ENCODE measurements at places on chromosomes 6 and 20.

- no peak for DNase-seq
These were observed 18.4 kb upstream of the RPN2 start for GRCh38 chr20:37160683-37161082.

DNA sequence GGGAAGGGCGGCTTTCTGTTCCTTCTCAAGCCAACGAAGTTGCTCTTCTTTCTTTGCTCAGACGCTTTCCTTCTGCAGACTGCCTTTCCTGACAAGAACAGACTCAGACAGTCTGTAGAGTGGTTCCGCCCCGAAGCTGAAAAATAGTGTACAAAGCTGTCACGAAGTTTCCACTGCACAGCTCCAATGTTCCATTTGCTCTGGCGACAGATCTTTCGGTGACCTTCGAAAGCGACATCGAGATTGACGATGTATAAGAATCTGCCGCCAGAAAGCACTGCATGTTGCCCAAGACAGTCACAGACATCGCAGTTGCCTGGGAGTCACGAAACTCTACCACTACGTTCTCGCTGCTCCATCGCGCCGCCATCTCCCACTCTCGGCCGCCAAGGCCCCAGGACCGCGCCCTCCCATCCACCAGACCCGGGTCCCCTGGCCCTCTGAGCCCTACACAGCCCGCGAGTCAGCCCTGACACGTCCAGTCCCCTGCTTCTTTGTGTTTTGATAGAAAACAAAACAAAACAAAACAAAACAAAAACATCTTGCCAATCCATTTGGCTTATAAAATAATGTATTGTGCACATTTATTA is 42.1 kb upstream of the ZNF184 start:
- no peak for DNase-seq

DNA sequence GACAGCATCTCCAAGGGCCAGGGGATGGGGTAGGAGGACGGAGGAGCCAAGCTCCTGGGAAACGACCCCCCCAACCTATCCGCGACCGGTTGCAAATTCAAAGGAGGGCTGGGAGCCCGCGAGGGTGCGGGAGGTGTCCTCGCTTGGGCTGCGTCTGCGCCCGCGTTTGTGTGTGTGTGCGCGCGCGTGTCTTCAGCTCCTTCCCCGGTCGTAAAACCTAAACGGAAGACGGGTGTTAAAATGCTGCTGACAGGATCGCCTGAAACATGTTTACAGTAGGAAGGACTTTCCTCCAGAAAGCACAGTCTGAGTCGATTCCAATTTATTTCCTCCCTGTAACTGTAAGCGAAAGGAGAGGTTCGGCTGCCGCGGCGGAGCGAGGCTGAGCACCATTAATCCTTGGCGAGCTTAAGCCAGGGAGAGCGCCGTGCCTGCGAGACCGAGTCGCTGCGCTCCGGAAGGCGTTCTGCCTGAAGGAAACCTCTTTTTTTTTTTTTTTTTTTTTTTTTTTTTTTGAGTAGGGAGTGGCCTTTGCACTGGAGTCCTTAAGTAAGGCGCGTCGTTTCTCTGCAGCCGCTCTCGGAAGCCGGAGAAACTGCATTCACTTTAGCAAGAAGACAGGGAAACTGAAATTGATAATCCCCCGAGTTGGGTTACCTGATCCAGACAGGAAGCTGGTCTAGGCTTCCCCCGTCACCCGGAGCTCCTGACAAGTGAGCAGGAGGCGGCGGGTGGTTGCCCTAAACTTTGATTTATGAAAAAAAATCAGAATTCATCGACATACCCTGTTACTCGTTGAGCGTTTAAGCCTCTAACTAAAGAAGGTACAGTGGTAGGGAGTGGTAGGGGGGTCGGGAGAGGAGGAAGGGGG is 4.8 kb upstream of the SOX4 start:
- DNase-seq: peak; percentile 86

- DNase-seq: peak; percentile 7
These were observed 6.3 kb upstream of the APMAP start for GRCh38 chr20:24998631-24999445.

DNA sequence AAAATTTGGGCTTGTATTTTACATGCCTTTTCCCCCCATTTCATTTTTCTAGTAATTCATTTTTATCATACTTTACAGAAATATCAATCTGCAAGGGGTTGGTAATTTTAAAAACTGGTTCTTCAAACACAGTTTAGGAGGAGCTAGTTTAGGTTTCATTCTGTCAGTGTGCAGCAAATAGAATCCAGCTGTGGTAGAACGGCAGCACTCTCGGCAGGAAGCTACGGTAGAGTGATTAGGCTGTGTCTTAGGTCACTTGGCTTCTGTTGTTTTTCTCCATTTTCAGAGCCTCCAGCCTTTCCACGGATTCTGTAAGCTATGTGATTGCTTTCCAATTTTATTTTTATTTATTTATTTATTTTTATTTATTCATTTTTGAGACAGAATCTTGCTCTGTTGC is 32.7 kb downstream of the TLDC2 start:
- no peak for DNase-seq

- no peak for DNase-seq
These were observed 260.6 kb downstream of the TPBG start for GRCh38 chr6:82624251-82624650.

DNA sequence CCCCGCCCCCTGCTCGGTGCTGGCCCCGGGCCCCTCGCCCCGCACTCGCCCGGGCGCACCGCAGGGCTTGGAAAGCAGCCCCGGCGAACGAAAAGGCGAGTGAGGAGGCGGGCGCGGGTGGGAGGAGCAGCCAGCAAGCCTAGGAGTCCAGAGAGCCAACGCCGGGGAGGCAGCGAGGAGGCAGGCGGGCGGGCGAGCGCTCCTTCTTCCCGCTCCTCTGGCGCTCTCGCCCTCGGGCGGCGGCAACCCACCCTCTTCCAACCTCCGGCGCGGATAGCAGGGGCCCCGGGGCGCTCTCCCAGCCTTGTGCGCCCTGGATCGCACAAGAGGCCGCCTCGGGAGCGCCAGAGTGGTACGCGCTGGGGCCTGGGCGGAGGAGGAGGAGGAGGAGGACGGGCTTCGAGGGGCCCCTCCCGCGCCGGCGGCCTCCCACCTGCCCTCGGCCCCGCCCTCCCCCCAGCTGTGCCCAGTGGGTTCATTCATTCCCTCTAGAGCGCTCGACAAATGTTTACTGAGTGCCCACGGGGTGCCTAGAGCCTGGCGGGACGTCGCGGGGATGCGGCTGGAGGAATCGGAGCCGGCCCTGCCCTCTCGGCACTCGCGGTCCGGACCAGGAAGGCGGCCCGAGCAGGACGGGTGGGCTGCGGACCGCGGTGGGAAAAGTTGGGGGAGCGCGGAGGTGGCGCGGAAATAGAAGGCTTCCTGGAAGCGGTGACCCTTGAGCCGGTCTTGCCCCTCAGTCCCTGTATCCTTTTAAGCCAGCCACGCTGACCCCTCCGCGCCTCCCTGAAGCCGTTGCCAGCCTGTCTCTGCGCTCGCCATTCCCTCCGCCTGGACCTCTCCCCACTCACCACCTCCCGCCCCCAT is at the start of gene BMP7:
Gene BMP7 (minus strand): TSS at position 351 of the 867 bp plus-strand sequence. CDS start 519 bp downstream, outside the sequence.
- DNase-seq: peak; percentile 62

All from femur (tissue), 1 donor.